Daoy (cell line): ENCODE measurements at places on chromosomes 1 and 21. TPM values are rescaled to one million over a fixed set of nuclear protein-coding genes. Genes with fewer than 3 reads are reported as not detected.

Gene CGN
- total RNA-seq: 3.5 and 4.1 TPM in 2 replicates

Gene TMEM81
- 0.45 and 2.6 TPM in 2 replicates for total RNA-seq

Gene XCL1
- total RNA-seq: not detected in 2 replicates

Gene PGLYRP4
- not detected in 2 replicates for total RNA-seq

Gene CDKN2C
- total RNA-seq: 55.7 and 55.8 TPM in 2 replicates

Gene SLC9C2
- total RNA-seq: not detected in 2 replicates

Gene GOLPH3L
- total RNA-seq: 8.8 and 10.9 TPM in 2 replicates
